ENCODE measurements at places on chromosomes 1 and 21.

- DNase-seq, result no peak
These were observed 19.9 kb upstream of the DNAJC6 start for GRCh38 chr1:65289449-65289848.

DNA sequence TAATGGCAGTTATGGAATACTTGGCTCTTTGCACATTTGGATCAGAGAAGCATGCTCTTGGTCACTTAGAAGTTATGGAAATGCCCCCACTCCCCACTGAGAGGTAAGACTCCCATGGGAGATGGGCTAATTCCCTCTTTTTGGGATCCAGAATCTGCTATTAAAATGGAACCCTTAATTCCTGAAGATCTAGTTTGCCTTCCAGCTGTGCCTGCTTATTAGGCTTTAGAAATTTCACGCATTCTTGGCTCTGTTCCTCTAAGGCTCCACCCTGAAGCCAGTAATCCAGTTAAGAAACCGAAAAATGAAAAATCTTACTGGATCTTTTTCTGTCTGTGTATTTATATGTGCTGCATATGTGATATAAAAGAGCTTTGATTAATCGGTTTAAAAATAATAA is 76.7 kb downstream of the USH2A start:
- no peak for DNase-seq

DNA sequence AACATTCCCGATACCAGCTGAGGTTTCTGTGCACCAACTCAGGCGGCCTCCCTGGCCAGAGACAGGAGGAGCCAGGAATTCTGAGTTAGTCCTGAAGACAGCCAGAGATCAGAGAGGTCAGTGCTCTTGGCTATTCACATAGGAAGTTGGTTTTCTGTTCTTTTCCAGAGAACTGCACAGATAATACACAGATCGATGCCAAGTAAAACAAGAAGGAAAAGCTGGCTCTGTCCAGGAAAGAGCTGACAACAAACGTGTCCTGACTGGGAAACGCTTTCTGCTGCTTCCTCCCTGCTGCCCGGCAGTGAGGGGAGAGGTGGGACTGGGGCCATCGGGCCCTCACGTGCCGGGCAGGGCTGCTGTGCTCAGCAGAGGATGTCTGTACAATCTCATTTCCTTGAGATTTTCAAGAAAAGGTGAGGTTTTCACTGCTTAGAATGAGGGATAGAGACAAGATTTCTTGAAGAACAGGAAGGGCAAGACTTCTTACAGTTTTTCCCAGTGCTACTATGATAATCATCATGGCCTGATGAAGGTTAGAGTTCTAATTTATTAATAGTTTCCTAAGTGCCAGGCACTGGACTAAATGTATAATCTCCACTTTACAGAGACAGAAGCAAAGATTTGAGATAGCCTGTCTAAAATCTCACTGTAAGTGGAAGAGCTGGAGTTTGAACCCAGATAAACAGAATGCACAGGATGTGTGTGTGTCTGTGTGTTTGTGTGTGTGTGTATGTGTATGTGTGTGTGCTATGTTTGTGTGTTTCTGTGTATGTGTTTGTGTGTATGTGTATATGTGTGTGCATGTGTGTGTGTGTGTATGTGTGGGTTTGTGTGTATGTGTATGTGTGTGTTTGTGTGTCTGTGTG is 211.0 kb upstream of the RAB4A start:
- no peak for DNase-seq

DNA sequence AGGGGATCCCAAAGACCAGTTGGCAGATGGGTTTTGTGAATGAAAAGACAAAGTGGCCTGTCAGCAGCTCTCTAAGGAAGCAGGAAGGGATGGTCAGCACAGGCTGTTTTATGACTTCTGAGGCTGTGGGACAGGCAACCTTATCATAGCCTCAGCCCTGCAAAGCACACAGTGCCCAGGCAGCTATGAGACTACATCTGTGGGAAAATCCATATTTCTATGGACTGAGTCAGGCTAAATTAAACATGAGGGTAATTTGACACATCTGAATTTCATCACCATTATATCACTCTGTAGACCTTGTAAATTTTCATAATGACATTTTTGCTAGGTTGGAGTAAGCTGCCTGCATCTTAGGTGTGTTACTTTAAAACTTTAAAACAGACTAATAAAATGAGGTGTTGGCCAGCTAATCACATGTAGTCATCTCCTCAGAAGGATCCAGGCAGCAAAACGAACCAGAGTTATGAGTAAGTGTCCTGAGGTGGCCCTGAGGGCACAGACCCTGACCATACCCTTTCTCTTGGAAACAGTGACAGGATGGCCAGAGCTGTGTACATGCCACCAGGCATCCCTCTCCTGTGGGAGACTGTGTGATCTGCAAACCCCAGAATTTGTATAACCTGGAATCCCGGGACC is 14.6 kb downstream of the NGF start:
- DNase-seq, result no peak

GRCh38 chr21:15741510-15741909 is 11.7 kb downstream of the USP25 start:
- DNase-seq, result no peak

DNA sequence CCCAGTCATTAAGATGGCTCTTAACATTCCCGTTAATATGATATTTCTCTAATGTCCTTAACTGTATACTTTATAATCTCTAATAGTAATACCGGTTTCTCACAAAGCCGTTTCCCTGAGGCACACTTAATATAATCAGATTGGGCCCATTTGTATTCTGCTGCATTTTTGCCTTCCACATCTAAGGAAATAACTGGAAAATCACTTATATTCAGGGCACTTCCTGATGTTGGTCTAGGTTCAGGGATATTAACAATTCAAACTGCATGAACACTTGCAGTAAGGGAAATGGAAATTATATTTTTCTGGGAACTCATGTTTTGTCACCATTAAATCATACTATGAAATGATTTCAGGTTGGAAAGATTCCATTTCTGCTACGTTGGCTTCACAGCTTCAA is 119.8 kb downstream of the TPR start:
- DNase-seq, result no peak

DNA sequence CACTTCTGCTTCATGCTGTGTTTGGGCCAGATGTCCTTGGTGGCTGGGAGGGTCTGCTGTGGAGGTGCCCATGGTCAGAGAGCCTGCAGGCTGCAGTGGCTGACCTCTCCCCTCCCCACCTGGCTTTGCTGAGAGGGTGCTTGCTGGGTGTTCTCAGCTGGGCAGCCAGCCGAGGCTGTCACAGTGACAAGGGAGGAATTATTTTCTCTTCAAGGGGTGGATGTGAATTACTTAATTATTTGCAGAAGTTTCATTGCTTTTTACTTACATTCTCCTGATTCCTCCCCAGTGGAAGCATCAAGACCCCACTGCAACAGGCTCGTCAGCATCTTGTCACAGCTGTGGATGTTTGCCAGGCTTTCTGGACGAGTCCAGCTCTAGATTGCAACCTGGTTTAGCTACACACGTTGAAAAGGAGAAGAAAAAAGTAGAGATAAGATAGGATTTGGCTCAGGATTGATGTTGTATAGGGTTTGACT is 70.3 kb downstream of the GALNT2 start:
- DNase-seq, result no peak

GRCh38 chr1:65674522-65674921 is 118.2 kb upstream of the PDE4B start:
- DNase-seq, result no peak

DNA sequence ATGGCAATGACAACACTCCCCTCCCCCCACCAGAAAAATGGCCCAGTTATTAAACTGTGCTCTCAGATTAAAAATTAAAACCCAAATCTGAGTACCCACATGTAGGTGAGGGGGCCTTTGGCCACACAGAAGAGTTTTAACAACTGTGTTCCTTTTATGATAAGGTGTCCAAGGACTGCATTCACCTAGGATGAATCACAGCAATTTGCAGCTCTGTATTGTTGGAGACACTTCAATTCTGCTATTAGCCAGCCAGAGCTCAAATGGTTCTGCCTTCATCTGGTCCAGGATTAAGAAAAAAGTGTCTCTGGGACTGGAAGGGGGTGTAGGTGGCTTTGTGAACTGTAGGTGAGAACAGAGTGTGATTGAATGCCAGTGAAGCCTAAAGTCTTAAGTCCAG is 43.3 kb upstream of the DIRAS3 start:
- no peak for DNase-seq

DNA sequence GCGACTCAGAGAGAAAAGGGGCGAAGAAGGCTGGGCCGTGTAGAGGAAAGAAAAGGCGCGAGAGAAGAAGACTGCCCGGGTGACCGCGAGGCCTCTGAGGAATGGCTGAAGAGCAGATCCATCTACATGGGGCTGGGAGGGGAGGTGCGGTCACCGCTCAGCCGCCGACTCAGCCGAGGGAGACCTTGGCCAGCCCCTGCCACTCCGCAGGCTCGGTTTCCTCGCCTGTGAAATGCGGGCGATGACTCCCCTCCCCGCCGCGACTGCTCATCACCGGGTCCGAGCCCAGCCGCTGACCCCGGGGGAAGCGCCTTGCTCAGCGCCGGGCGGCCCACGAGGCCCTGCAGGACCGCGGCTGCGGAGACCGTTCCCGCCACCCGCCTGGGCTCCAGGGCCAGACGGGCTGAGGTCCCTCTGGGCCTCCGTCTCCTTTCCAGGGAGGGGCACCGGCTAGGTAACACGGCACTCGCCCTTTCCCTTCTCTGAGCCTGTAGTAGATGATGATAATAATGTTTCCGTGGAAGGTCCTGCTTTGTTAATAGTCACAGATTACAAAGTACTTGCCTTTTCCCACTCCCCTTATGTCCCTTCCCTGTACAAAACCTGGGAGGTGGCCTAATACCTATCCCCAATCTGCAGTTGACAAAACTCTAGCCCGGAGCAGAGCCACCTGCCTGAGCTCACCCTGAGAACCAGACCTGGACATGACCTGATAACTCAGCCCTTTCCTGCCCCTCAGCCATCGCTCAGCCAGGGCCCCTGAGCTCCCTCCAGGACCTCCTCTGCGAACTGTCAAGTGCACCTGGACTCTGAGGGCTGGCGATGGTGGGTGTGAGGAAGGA is 1.6 kb upstream of the BSND start:
- no peak for DNase-seq

GRCh38 chr21:9008636-9009035 is 1512.7 kb upstream of the TPTE start:
- DNase-seq, result no peak

DNA sequence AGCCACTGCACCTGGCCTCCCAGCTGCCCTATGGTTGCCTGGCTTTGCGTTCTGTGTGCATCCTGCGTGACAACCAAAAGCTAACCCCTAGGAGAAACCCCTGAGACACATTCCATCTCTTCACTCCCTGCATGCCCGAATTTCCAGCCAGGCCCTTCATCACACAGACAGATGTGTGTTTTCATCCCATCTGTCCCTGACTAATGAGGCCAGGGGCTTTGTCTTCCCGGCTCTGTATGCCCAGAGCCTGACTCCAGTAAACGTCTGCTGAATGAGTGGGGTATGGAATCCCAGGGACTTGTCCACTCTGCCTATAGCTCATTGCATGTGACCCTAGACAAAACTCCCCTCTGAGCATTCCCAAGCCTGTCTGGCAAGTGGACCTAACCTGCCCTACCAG is 9.6 kb downstream of the ESPN start:
- DNase-seq, result no peak

GRCh38 chr1:246012341-246012740 is 494.7 kb downstream of the SMYD3 start:
- DNase-seq, result no peak

DNA sequence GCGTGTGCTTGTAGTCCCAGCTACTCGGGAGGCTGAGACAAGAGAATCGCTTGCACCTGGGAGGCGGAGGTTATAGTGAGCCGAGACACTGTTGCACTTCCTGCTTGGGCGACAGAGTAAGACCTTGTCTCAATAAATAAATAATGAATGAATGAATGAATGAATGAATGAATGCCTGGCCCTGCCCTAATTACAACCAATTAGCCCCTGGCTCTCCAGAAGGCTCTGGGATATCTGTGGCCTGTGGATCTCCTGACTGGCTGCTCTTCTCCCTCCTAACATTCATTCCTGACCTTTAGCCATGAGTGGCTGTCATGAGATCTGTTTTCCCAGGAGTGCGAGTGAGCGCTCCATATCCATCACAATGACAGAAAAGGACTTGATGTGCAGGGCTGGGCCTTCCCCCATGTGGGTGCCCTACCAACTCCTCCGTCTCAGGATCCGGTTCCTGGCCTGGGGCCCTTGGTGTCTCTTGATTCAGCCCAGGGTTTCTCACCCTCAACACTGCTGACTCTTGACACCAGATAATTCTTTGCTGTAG is 243.6 kb upstream of the TMEM51 start:
- no peak for DNase-seq

DNA sequence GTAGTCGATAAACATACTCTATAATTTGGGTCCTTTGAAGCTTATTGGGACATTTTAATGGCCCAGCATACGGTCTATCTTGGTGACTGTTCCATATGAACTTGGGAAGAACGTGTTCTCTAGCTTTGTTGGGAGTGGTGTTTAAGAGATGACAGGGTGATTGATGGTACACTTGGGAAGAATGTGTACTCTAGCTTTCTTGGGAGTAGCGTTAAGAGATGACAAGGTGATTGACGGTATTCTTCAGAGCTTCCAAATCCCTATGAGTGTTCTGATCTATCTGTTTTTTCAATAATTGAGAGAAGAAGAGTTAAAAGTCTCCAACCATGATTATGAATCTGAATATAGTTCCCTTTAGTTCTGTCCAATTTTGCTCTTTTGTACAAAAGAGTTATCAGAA is 9.4 kb downstream of the NPHP4 start:
- no peak for DNase-seq

- no peak for DNase-seq
These were observed 919 bp downstream of the MCL1 start for GRCh38 chr1:150578272-150579109.

DNA sequence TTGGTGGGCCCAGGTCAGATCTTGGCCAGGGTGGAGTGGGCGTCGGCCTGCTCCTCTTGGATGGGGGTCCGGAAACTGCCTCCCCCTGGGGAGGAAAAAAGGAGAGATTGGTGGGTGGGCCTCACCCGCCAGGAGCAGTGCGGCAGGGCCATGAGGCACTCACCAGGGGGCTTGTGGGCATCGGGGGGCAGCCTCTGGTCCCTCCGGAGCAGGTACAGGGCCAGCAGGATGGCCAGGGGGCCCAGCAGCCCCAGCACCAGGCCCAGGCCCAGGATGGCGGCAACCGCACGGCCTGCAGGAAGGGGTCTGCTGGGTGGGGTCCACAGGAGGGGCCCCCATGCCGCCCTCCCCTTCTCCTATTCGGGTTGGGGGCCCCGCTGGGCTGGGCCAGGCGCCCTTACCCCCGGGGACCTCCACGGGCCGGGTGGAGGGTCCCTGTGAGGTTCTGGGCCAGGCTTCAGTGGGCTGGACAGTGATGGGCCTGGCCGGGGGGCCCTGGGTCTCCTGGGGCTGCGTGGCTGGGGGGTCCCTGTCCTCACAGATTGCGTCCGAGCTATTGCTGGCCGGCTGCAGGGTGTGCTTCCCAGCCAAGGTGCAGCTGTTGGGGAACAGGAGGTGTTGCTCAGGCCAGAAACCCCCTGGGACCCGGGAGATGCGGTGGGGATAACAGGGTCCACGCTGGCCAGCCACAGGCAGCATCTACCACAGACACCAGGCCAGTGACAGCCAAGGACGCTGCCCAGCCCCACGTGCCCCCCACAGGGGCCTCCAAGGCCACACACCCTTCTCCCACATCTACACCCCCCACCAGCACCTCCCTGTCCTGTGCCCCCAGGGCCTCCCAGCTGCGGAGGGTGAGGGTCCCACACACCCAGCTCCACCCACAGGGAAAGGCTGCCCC is 2.2 kb downstream of the TNFRSF4 start:
- no peak for DNase-seq
